ENCODE measurements at places on chromosomes 7 and 10.

DNA sequence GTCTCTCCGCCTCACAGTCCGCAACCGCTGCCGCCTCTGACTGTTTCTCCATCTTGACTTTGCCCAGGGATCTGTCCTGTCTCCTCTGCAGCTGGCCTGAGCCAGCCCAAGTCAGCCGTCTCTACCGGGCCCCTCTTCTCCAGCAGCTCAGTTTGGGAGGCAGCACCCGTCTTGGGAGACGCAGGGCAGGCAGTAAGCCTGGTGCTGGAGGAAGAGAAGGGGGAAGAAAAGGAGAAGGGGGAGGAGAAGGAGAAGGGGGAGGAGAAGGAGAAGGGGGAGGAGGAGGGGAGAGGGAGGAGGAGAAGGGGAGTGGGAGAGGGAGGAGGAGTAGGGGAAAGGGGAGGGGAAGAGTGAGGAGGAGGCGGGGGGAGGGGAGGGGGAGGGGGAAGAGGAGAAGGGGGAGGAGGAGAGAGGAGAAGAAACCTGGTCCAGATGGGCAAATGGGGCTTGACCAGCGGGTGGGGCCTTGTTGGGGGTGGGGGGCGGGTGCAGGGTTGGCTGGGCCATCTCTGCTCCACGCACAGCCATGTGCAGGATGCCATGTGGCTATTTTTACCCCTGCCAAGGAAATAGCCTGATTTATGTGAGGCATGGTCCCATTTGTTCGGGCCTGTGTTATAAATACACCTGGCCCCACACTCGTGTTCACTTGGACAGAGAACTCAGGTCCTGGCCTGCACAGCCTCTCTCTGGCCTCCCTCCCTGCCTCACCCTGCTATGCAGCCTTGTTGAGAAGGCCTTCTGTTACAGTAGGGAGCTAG, 35.9 kb upstream of the FZD9 start:
- DNase-seq = no peak

GRCh38 chr10:124497196-124497881, 35.7 kb downstream of the LHPP start:
- DNase-seq = no peak

DNA sequence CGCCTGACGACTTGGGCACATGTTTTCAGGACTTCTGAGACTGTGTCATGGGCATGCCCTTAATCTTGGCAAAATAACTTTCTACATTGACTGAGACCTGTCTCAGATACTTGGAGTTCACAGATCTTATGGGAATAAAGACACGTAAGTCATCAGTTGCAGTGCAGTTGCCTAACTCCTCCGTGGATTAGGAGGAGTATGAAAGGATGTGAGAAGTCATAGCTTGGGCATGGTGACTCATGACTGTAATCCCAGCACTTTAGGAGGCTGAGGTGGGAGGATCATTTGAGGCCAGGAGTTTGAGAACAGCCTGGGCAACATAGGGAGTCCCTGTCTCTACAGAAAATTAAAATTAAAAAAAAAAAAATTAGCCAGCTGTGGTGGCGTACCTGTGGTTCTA, 49.6 kb downstream of the EXOC6 start:
- DNase-seq = no peak

- no peak for DNase-seq
These were observed 258.0 kb upstream of the PRKCQ start for GRCh38 chr10:6838118-6838517.

GRCh38 chr7:129008645-129009414, 46.1 kb downstream of the TNPO3 start:
- no peak for DNase-seq

- DNase-seq = no peak
These were observed 205.8 kb upstream of the SLC26A5 start for GRCh38 chr7:103651593-103652377.

DNA sequence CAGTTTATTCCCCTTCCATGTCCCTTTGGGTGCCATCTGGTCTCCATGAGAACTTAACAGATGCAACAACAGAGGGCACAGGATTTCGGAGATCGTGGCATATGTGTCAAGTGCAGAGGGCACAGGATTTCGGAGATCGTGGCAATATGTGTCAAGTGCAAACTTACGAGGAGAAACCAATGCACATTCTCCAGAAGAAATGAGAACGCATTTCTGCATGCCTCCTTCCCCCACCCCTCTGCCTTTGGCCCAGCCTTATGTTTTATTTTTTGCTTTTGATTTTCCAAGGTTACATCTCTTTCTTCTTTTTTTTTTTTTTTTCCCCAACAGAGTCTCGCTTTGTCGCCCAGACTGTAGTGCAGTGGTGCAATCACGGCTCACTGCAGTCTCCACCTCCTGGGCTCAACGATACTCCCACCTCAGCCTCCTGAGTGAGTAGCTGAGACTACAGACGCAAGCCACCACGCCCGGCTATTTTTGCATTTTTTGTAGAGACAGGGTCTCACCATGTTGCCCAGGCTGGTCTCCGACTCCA, 586 bp upstream of the ANKRD26 start:
- DNase-seq = no peak

DNA sequence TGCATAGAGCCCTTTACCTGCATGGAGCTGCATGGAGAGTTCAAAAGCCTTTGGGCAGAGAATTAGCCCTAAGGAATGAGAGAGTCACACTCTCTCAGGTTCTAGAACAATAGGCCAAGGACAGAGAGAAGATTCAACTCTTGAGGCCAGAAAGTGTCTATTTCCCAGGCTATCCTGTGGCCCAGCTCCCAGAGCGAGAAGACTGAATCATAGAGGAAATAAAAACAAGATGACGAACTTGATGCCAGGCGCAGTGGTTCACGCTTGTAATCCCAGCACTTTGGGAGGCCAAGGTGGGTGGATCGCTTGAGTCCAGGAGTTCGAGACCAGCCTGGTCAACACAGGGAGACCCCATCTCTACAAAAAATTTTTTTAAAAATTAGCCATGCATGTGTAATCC, 18.3 kb upstream of the PODXL start:
- DNase-seq = no peak

GRCh38 chr10:15314482-15315045, 56.5 kb downstream of the FAM171A1 start:
- no peak for DNase-seq

GRCh38 chr10:7239312-7239985, 171.4 kb downstream of the SFMBT2 start:
- DNase-seq = no peak

DNA sequence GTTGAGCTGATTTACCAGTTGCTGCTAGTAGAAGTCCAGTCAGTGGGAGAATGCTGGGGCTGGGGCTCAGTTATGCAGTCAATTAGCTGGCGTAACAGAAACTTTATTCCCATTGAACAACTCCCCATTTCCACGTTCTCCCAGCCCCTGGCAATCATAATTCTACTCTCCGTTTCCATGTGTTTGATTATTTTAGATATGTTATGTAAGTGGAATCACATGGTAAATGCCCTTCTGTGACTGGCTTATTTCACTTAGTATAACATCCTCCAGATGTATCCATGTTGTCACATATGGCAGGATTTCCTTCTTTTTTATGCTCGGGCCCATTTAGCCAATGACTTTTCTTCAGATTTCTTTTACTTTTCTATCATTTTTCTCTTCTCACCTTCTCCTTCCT, 61.1 kb upstream of the EXOC4 start:
- no peak for DNase-seq

- no peak for DNase-seq
These were observed 2.5 kb downstream of the PTER start for GRCh38 chr10:16439295-16439694.

DNA sequence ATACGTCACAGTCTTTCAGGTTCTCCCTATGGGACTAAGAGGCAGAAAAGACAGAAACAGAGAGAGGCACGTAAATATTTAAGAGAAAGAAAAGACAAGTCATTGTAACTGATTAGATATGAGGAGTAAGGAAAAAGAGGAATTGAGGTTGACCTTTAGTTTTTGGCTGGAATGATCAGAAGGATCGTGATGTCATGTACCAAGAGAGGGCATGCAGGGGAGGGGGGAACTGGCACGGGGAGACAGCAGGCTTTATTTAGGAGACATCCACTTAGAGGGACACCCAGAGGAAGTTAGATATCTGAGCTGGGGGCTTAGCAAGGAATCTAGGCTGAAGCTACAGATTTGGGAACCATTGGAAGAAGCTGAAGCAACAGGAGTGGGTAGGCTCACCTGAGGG, 9.2 kb upstream of the LRRC20 start:
- no peak for DNase-seq

DNA sequence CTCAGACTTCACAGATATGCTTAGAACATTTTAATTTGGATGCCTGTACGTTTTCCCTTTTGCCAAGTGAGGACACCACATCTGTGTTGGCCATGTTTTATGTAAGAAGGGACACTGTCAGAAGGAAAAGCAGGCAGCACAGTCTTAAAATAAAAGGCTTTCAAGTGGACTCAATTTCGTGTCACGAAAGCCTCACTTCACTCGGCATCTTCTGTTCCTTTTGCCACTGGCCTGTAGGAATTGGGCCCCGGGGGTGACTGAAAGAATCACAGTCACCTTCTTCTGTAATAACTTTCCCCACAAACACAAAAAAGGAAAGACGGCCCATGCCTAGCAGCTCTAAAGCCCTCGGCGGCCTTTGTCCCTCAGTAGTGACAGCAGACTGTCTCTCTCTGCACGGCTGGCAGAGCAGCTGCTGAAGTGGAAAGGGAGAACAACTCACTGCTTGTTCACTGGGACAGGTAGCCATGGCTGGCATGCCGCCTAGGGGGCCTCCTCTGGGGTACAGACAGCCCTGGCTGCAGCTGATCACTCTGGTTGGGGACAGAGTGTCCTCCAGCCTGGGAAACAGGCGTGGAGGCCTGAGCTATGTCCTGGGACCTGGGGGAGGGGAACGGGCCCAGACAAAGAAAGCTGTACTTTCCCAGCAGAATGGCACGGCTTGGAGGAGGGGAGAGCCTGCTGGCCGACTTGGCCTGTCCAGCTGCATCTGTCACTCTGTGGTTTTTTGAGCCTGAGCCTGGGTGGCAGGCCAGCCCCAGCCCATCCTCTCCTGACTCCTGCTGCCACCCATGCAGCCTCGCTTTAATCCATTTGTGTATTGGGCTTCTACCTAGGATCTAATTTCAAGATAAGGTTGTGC, 4.4 kb downstream of the RASSF4 start:
- no peak for DNase-seq

DNA sequence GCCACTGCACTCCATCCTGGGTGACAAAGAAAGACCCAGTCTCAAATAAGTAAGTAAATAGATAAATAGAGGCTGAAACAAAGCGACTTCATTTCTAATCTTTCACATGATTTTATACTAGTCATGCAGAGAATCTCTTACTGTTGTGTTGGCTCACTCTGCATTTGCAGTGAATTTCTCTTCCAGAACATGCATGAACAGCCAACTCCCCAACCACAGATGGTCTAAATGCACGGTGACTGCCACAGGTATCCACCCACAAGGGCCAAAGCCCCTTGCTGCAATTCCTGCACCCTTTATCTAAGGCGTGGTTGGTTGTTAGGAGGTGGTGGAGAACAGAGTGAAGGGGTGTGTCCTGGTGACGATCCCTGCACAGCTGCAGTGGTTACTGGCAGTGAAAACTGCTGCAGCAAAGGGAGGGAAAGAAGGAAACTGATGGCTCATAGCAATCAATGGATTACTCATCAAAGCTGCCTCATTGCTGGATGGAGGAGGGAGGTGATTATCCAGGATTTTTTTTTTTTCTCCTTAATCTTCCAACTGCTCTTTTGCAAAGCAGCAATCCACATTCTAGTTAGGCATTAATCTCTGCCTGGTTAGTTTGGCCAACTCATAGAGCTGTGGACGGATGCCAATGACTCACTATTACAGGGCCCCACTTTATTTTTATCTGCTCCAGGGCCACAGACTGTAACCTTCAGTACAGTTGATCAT, 50.6 kb downstream of the PRTFDC1 start:
- DNase-seq = no peak

DNA sequence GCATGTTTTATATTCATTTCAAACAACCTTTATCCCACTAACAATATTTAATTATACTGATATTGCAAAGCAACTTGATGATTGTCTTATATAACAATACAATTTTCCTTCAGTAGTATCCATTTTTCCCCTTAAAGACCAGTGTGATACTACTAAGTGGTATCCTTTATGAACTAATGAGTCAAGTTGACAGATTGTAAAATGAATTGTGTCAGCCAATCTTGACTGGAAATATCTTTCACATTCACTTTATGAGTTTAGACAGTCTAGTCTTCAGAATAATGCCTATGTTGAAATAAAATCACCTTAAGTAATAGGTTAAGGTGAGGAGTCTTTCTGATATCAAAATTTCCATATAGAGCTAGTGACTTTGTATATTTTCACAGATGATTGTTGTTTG, 950.0 kb upstream of the CELF2 start:
- DNase-seq = no peak

DNA sequence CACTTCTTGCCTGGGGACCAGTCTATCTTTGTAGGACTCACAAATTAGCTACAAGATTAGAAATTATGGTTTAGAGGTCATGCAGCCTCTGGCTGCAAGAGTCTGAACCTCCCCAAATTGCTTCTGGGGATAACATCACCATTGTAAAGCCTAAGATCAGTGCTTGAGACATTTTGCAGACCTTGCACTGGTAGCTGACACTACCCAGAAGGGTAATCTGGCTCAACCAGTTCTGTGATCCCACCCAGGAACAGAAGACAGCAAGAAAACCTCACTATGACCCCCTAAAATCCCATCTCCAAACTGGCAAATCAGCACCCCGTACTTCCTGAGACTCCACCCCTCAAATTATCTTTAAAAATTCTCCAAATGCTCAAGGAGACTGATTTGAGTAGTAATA, 58.2 kb upstream of the CDK13 start:
- no peak for DNase-seq

GRCh38 chr10:125064681-125065492, 95.5 kb downstream of the CTBP2 start:
- no peak for DNase-seq

DNA sequence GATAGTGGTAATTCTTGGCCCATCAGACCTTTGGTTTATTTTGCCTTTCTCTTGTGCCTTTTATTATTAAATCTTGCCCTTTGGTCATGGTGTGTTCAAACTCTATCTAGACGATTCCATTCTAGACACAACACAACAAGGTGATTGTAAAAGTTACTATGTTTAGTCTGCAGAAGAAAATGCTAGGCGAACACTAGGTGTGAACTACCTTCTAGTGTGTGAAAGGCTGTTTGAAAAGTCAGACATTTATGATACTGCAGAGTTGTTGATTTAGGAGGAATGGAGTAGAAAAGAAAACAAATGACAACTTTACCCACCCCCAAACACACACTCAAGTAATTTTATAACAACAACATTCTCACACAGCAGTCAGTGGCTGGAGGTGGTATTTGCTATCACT, 103.4 kb downstream of the PLXDC2 start:
- no peak for DNase-seq

GRCh38 chr7:2956526-2957368, 86.9 kb downstream of the CARD11 start:
- no peak for DNase-seq

GRCh38 chr10:86538547-86538946, 17.0 kb upstream of the WAPL start:
- DNase-seq = no peak

Data from activated CD4-positive, alpha-beta T cell treated with anti-CD3 and anti-CD28 coated beads for 1 hour (primary cell).